ENCODE measurements at places on chromosomes 16 and 17.

DNA sequence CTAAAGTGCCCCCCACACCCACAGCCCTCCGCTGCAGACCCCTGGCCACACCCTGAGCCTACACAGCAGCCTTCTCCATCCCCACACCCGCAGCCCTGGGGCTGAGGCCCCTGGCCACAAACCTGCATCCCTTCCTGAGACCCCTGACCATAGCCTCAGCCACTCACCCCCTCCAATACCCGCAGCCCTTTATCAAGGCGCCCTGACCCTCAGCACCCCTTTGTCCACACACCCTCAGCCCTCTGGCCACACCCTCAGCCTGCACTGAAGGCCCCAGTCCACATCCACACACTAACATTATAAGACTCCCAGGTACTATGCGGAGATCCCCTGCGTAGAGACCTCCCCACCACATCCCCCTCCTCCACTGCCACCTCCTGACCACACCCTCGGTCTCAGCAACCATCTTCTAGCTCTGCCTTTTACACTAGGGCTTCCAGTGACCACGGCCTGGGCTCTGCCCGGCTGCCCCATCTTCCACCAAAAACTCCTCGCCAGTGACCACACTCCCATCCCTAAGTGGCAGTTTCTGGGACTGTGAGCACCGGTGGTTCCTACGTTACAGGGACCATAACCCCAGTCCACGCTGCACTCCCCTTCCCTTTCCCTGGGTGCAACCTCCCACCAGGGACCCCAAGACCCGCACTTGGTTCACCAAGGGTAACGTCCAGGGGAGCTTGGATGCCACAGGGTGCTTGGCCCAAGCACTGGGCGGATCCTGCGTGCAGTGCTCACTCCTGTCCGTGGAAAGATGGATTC is 818 bp downstream of the TPPP3 start:
- DNase-seq, result no peak

- DNase-seq, result no peak
Observed at GRCh38 chr17:45136846-45137560, 1.5 kb downstream of the ACBD4 start.

GRCh38 chr17:42025191-42025579 is 5.3 kb downstream of the NKIRAS2 start:
- DNase-seq, result no peak

DNA sequence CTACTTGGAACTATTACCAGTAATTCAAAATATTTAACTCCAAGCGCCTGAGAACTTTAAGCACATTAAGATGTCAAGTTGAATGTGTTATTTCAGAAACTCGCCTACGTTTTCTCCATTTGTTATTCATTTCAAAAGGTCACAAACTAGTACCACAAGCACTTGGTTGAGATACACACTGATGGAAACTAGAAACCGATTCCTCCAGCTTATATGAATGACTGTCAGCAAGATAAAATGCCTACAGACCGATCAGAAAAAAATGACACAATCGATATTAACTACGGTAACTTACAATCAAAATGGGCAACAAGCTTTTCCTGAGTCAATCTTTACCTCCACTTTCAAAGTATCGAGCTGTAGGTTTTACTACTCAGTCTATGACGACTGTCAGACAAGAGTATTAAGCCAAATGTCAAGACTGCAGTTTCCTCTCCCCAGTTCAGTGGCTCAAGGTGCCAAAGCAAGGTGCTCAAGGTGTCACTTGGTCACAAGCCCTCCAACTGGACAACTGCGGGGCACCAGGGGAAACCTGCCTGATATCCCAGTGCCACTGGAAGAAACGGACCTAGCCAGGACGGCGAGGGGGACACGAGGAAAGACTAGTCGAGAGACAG is 678 bp downstream of the SRP68 start:
- DNase-seq, result no peak

- peak; percentile 48 for DNase-seq
Observed at GRCh38 chr17:7307686-7308624, 527 bp downstream of the EIF5A start.

DNA sequence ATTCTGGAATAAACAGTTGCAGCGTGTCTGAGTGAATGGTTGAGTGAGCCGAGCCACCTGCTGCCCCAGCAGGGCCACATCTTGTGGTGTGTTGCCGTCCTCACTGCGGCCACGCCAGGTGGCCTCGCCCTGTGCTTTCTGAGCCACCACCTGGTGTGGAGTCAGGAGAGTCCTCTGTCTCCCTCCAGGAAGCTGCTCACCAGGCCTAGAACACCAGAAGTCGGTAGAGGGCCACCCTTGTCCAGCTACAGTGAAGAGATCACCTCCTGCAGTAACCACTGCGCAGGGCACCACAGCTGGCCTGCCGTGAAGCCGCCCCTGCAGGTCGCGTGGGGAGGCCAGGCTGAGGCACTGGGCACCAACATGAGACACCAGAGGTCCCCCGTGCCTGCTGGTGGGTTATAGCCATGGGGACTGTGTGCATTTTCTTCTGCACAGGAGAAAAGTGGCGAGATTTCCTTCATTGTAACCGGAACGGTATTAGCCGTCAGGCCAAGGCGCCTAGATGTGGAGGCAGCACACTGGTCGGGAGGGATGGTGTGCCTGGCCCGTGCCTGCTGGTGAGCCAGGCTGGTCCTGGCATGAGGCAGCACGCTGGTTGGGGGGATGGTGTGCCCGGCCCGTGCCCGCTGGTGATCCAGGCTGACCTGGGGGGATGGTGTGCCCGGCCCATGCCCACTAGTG is 28.9 kb upstream of the FOXK2 start:
- no peak for DNase-seq

DNA sequence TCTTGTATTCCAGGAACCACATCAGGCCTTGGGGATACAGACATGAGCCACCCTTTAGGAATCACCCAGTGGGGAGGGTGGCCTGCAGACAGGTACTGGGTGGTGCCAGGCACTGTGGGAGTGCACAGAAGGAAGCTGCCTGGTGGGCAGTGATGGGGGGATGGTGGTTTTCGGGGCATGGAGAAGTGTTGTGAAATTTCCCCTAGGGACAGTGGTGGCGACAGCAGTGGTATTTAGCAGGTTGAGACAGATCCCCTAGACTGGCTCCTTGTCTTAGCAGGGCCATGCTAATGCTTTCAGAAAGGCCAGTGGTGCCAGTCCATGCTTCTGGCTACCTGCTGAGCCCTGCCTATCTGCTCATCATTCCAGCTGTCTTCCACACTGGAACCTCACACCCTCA is 129.6 kb downstream of the SPACA3 start:
- DNase-seq, result no peak

GRCh38 chr17:57569853-57570252 is 175.2 kb downstream of the CCDC182 start:
- no peak for DNase-seq

DNA sequence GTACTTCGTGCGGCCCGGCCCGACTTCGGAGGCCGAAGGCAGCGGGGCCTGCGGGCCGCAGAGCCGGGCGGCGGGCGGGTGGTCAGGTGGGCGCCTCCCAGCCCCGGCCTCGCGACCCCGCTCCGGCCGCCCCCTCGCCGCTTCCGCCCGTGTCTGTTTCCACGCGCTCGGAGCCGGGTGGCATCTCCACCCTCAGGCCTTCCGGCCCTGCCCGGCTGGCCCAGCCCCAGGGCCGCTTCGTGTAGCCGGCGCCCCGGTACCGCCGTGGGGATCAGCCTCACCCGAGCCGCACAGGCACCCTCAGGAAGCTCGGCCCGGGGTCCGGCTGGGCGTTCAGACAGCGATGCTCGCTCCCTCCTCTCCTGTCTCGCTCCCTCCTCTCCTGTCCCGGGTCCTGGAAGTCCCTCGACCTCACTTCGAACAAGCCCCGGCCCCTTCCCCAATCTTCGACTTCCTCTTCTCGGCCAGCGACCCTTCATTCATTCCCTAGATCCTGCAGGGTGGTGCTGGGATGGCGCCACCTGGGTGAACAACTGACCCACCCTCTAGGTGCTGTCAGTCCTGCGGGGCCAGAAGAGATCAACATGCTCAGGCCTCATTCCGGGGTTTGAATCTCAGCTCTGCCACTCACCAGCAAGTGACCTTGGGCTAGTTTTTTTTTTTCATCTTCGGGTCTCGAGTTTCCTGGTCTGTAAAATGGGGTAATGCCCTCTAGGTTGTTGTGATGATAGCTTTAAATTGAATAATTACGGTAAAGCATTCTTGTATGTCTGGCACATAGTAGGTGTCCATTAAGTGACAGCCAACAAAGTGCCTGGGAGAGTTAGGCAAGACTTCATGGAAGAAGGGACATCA is 610 bp downstream of the VPS4A start:
- DNase-seq, result peak; percentile 19

DNA sequence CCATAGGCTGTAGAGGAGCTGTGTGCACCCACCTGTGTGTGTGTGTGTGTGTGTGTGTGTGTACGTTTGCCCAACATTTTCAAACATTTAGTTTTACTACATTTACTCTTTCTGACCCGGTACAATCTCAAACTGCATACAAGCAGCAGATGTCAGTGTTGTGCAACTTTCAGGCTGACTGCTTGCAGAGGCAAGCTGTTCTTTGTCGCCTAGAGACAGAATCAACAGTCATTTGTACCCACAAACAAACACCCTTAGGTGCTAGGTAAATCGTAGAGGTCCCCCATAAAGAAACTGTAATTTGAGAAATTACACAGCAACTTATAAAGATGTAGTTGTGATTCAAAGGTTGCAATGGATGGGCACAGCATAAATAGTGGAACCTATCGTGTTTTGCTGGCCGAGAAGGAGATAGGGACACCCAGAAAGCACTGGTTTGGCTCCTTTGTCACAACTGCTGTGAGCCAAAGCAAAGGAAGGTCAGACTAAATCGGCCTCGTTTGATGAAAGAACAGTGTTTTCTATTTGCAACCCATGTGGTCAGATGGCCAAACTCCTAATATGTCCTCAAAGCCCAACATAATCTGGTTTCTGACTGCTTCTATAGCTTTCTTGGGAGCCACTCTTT is 478.4 kb downstream of the TOX3 start:
- DNase-seq, result no peak

GRCh38 chr16:66166490-66166889 is 200.0 kb upstream of the CDH5 start:
- DNase-seq, result no peak

- no peak for DNase-seq
Observed at GRCh38 chr17:82202981-82203380, 9.7 kb downstream of the CCDC57 start.

DNA sequence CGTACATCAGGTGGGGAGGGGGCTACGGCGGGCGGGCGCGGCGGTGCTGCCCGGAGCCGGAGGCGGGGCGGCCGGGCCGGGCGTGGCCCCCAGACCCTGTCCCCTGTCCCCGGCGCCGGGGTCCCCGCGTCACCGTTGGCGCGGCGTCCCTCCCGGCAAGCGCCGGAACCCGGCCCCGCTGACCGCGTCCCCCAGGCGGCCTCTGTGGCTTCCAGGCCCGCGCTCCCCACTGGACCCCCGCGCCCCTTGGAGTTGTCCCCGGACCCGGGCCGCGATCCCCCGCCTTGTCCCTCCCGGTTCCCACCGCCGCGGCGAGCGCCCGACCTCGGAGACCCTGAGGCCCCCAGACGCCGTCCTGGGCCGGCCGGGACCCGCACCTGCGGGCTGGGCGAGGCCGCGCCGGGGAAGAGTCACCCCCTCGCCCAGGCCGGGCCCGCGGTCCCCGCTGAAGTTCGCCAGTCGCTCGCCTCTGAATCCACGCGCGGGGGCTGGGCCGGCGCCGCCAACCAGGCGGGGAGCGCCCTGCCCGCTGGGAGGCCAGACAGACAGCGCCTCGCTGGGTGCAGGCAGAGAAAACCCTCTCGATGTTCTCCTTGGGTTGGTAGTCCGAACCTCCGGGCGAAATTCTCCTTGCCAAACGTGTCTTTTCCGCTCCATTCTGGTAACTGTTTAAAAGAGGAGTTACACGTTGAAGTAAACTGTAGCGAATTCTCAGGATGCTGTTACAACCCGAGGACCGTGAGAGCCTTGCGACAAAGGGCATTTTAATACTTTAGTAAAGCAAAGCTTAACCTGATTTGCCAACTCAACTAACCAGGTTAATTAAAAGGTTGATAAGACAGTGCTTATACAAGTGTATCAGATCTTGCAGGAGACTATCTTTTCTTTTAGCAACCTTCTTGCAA is 761 bp downstream of the GAN start:
- DNase-seq, result peak; percentile 20

DNA sequence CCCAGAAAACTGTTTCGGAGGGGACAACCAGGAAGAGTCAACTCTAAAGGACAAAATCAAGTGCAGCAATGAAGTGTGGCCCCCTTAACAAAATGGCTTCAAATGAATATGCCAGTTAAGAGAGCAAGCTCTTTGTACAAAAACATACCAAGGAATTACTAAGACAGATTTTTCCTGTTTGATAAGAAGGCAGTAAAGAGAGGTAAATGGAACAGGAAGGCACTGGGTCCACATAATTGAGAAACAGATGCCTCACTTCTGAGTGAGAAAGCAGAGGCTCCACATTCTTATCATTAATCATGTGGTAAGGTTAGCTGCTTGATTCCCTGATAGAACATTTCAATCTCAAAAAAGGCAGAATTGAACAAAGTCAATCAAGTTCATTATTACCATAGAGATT is 44.9 kb downstream of the MBTD1 start:
- no peak for DNase-seq

- no peak for DNase-seq
Observed at GRCh38 chr17:69714669-69715068, 300.2 kb downstream of the MAP2K6 start.

GRCh38 chr17:17227608-17228520 is 9.1 kb downstream of the FLCN start:
- no peak for DNase-seq

DNA sequence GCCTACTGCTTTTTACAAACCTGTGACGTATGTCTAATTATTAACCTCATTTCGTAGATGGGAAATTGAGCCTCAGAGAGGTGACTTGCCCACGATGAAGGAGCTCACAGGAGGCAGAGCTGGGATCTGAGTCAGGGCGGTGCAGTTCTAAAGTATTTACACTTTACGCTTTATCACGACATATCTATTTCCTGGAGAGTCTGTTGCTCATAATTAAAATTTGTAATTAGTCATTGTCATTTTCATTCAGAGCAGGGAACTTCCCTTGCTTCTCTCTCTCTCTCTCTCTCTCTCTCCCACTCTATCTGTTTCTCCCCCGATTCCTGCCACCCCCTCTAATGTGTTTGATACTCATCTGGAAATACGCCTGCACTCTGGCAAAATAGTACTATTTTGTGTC is 5.9 kb downstream of the SLC5A11 start:
- no peak for DNase-seq

DNA sequence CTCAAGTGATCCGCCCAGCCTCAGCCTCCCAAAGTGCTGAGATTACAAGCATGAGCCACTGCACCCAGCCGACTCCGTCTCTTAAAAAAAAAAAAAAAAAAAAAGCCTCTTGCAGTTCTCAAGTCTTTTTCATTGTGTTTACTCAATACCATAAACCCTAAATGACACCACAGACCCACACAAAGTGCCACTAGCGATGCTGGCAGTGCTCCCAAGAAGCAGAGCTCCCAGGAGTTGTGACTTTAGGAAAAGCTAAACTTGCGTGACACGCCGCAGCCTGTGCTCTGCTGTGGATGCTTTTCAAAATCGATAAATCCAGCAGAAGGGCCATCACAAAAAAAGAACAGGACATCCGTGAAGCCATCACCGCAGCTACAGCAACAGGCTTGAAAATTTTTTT is 114.7 kb downstream of the ANKRD11 start:
- DNase-seq, result no peak

DNA sequence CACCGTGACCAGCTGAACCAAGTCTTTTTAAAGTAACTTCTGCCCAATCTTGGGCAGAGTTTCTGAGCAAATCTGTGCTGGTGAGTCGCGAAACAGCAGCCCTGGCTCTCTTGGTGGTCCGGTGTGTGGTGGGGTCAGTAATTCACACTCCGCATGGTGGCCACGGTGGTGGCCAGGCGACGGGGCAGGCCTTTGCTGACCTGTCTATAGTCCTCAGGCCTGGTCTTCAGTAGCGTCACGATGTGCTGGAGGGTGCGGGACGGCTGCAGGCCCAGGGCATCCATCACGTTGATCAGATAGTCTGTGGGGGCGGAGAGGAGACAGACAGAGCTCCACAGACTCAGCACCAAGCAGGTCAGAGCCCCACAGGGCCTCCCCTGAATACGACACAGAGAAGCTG is 64.2 kb downstream of the COG7 start:
- DNase-seq, result no peak

All from effector CD4-positive, alpha-beta T cell (primary cell).